NCI-H1694 treated with DMSO at 0.1 percent for 48 hours (cell line): ENCODE measurements at places on chromosomes 7 and 10.

DNA sequence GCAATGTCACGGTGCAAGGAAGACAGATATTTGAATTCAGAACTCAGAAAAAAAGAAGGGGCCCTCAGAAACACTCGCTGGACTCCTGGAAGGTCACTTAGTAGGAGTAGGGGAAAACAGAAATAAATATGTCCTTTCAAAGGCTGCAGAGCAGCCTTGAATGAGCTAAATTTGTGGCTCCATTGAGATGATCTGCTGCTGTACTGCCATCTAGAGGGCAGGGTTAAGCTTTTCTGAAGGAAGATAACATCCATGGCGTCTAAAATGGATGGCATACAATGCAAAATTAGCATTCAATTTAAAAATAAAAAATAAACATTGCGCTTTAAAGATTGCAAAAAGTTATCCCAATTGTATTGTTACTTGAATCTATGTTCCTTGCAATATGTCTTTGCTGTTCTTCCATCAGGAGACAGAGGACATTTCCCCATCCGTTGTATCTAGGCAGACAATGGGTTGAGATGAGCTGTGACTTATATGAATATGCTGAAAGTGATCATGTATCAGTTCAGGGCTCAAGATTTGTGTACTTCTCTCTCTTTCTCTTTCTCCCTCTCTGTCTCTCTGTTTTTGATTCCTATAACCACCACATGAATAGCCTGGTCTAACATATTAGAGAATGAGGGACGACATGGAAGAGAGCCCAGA lies 642.2 kb downstream of the SH2D4B start:
- no peak for DNase-seq

DNA sequence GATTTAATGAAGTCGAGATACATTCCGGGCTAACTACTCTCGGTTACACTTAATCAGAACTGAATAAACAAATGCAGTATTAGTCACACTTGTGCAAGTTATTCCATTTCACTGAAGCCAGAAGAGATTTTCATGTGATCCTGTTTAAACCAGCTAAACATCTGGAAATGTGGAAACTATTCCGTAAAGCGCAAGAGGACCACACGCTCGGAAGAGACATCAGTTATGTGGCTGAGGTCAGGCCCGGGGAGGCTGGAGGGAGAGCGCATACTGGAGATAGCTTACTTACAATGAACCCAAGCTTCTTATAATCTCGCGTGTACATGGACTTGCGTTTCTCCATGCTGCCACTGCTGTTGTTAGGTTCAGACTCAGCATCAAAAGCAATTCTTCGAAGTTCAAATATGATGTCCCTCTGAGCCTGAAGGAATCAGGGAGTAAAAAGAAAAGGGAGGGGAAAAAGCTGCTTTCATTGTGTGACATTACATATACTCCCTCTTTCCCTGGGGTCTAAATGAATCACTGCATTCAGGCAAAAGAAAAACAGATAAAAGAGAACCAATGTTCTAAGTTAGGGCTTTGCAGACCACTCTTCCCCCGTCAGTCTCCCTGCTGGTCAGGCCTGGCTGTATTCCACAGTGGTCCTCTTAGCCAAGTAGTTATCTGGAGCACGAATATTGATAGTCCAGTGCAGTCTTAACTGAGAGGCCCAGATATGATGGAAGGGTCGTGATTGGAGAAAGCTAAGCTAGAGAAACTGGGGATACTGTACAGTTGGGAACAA lies 237.4 kb downstream of the ELMO1 start:
- DNase-seq: no peak

- peak; percentile 30 for DNase-seq
Measured at GRCh38 chr7:98562871-98563495, 54.1 kb upstream of the NPTX2 start.

DNA sequence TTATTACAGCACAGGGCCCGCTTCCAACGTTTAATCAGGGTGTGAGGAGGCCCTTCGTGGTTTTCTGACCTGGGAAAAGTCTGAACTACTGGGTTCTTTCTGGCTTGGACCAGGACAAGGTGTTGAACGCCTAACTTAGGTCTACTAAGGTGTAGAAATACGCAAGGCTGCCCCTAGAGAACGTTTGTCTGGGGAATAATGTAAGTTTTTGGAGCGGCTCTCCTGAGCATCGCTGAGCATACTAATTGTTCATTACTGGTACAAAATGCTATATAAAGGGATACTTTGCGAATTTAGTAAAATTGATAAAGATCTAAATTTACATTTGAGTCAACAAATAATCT lies 32.4 kb upstream of the TOMM7 start:
- DNase-seq: no peak

- no peak for DNase-seq
Measured at GRCh38 chr10:46294641-46295220, 7.9 kb downstream of the ANTXRL start.
